ENCODE measurements at places on chromosomes 7 and 10. TPM values are rescaled to one million over a fixed set of nuclear protein-coding genes. Genes with fewer than 3 reads are reported as not detected.

- DNase-seq, result no peak
Measured at GRCh38 chr7:106354822-106355221, 70.0 kb upstream of the NAMPT start.

DNA sequence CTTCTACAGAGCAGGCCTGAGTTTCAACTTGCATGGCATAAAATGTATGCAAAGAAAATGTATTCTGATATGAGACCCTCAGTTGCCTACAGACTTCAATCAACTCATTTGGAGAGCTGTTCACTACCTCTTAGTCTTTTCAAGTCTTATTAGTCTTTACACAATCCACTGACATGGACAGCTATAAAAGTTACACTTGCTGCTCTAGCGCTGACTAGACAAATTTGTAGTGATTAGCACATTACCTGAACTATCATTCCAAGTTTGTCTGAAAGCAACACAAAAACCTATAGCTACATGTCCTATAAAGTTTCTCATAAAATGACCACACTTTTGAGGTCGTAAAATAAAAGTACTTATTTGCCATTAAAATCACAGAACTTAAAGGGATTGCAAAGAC lies 83.9 kb downstream of the PARD3 start:
- DNase-seq, result no peak

GRCh38 chr7:135235841-135236240 lies 2.2 kb downstream of the STRA8 start:
- DNase-seq, result no peak

Gene ERVW-1
- total RNA-seq, result not detected

DNA sequence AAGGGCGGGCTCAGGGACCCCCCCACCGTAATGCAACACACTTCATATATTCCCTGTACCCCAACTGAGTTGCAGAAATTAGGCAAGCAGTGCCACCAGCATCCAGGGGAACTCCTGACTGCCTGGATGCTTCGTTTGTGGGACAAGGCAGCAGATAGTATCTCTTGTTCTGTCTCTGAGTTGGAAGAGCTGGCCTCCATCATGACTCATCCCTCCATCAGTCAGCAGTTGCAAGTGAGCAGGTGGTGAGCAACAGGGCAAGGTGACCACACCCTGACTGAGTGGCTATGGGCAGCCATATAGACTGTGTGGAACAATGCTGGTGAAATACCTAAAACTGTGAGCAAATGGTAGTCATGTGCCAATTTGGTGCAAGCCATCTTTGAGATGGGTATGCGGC lies 22.8 kb upstream of the ADAMTS14 start:
- no peak for DNase-seq
